ENCODE measurements at places on chromosomes 7 and 10.
A peak's percentile ranks its signal among the peaks of the same experiment; 100 is the strongest.

DNA sequence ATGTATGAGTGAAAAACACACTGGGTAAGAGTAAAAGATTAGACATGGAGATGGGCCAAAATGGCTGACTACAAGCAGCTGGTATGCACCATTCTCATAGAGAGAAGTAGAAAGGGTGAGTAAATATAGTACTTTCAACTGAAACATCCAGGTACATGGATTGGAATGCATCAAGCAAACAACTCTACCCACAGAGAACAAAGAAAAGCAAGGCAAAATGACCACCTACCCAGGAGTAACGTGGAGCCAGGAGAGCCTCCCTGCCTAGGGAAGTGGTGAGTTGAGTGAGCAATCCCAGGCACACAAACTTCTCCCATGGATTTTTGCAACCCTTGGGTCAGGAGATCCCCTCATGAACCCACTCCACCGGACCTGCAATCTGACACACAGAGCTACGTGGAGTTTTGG, 212.8 kb downstream of the PTN start:
- ATAC-seq, result no peak

DNA sequence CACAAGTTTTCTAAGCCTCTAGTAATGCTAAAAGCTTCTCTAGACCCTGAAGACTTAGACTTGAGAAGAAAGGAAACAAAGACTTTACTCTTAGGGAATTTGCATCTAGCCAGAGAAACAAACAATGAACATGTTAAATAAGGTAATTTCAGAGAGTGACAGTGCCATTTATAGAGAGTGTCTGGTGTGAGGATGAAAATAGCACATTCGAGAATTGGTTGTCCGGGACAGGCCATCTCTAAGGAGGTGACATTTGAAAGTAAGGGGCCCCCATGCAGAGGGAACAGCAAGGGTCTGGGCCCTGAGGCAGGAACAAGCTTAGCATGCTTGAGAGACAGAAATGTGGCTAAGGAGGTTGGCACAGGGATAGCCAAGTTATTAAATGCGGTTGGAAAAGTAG, 48.1 kb downstream of the ADAM22 start:
- peak; percentile 58 for ATAC-seq

DNA sequence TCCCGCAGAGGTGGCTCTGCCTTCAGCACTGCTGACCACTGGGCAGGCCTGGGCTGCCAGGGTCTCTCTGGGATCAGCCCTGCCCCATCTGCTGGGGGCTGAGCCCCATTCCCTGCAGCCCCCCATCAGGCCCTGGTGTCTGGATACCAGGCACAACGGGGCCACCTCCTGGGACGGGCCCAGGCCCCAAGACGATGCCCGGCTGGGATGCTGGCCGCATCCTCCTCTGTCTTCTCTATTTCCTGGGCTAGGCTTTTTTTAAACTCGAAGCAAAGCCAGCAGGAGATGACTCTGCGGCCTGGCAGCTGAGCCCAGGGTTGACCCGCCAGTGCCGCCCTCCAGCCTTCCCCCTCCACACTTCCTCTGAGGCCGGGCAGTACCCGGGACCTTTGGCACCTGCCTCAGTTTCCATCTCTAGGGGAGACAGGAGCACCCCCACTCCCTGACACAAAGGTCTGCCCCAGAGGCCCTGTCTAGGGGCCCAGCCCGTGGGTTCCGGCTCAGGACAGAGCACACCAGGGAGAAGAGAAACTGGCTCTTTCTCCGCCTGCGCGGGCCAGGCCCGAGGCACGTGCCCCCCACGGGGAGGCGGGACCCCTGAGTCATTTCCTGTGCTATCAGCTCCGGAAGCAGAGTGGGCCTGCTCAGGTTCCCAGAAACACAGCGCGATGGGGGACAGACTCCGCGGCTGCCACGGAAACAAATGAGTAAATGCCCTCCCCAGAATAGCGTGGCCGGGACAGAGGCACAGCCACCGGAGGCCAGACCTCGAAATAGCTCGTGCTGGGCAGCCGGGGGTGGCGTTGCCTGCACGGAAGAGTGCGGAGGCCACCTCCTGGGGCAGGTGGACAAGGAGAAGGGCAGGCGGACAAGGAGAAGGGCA, 84.6 kb upstream of the PDGFA start:
- ATAC-seq, result peak; percentile 64

DNA sequence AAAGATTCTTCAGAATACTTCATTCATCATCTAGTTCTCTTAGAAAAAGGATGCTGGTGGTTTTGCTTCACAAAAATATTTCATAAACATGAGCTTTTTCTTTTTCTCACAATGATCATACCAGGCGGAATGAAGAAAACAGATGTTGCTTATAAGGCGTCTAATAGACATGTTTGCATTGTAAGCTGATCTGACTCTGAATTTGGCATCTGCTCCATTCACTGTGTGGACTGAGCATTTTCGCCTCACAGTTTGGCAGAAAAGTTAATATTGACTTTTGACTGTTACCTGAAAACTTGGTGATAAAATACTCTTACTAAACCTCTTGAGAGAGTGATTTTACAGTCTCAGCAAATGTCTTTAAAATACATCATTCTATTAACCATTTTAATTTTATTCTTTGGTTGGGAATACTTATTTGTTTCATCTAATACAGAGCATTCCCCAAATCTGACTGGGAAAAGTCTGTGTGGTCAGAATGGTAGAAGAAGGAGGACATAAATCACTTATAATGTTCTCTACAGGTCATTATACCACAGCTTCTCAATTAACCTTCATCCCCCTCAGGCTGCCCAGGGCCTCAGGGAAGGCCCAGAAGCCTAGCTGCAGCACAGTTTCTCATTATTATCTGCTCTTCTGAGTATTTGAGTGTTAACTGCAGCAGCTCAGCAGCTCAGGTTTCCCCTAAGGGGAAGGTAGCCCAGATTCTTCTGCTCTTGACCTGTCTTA, 121.6 kb upstream of the KAT6B start:
- no peak for ATAC-seq

GRCh38 chr10:59227136-59227673, 50.8 kb downstream of the PHYHIPL start:
- ATAC-seq, result no peak

DNA sequence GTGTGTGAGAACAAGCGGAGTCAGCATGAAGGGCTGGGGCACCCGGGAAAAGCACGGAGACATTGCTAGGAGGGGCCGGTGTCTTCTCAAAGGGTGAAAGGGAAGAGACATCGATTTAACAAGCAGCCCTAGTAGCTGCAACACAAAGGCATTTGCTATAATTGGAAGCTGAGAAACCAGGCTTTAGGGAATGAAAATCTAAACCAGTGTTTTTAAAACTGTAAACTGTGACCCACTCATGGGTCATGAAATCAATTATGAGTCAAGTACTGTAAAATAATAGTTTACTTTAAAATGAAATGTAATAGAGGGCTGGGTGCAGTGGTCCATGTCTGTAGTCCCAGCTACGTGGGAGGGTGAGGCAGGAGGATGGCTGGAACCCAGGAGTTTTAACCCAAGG, 128.7 kb upstream of the RHEB start:
- no peak for ATAC-seq

- ATAC-seq, result peak; percentile 8
Measured at GRCh38 chr7:100585511-100586265, at the start of gene LRCH4. LRCH4 (minus strand) TSS chr7:100586129; CDS start chr7:100586100, 29 bp downstream.

GRCh38 chr10:128660726-128661125, 534.5 kb upstream of the MKI67 start:
- ATAC-seq, result no peak

GRCh38 chr7:137957887-137958286, 44.0 kb downstream of the CREB3L2 start:
- ATAC-seq, result no peak

- no peak for ATAC-seq
Measured at GRCh38 chr7:102935450-102936115, 22.8 kb downstream of the LRRC17 start.

- no peak for ATAC-seq
Measured at GRCh38 chr7:11807000-11807399, 25.0 kb downstream of the THSD7A start.

DNA sequence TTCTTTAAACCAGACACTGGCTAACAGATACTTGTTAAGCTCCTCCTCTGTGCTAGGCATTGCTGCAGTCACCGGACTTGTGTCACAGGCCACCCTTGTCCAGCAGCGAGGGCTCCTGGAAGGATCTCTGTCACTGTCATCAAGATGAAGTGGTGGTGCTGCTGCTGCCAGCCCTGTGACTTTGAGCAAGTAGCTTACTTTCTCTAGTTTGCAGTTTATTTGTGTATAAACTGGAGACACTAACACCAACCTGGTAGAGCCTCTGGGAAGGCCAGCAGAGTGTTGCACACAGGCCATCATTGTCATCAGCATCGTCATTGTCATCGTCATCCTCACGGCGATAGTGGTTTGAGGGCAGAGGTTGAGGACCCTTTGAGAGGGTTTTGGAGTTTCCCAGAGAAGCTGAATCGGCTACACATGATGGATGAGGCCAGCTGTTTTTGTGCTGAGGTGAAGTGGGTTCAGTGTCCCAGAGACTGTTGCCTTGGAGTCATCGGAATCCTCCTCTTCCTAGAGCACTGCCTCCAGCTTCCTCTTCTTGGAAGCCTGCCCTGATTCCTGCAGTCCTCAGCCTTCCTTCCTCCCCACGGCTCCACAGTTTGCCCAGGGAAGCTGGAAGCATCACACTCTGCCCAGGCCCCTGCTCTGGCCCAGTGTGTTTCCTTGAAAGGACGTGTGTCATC, 128.4 kb downstream of the GRK5 start:
- no peak for ATAC-seq

DNA sequence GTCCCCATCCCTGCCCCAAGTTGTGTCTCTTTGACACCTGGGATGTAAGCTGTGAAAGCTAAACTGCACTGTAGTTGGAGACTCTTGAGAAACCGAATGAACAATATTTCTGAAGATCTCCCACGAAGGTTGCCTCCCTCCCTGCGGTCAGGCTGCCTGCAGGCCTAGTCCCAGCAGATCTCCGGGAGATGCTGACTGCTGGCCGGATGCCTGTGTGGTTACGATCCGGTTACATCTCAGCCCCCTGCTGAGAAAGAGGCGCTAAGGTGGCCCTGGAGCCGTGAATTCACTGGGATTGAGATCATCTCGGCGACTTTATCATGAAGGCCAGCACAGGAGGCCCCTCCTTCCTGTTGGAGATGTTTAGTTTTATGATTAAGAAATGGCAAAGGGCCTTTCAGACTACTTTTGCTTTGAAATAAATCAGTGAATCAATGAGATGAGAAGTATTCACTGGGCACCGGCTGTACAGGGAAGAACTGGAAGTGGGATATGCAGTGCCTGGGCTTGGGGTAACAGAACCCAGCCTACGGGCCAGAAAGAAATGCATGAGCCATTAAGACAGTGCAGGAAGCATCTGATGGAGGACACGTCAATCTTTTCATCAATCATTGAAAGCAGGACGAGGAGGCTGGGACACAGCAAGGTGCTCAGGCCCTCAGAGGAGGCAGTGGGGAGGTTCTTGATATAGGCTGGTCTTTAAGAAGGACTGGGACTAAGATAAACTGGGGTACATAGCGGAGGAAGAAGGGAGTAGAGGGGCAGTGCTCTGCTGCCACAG, 177.6 kb downstream of the PRKAG2 start:
- ATAC-seq, result no peak

DNA sequence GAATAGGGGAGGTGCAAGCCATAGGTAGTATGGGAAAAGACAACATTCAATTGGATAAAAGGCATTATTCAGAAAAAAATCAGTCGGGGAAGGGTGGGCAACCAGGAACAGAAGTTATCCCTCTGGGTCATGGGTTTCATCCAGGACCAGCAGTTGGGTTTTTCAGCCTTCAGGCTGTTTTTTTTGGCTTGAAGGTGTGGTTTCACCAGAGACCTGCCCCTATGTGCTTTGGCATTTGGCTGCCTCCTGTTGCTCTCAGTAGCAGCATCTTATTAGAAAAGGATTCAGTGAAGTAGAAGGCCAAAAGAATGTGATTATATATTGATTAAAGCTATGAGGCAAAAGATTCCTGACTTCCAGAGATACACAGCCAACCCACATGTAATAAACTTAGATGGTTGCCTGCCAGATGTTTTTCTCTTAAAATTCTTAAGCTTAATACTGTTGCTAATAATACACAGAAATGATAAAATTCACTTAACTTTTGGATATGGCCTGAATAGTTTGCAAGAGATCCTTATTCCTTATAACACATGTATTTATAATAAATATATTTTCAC, 251.7 kb upstream of the CSTF2T start:
- no peak for ATAC-seq

DNA sequence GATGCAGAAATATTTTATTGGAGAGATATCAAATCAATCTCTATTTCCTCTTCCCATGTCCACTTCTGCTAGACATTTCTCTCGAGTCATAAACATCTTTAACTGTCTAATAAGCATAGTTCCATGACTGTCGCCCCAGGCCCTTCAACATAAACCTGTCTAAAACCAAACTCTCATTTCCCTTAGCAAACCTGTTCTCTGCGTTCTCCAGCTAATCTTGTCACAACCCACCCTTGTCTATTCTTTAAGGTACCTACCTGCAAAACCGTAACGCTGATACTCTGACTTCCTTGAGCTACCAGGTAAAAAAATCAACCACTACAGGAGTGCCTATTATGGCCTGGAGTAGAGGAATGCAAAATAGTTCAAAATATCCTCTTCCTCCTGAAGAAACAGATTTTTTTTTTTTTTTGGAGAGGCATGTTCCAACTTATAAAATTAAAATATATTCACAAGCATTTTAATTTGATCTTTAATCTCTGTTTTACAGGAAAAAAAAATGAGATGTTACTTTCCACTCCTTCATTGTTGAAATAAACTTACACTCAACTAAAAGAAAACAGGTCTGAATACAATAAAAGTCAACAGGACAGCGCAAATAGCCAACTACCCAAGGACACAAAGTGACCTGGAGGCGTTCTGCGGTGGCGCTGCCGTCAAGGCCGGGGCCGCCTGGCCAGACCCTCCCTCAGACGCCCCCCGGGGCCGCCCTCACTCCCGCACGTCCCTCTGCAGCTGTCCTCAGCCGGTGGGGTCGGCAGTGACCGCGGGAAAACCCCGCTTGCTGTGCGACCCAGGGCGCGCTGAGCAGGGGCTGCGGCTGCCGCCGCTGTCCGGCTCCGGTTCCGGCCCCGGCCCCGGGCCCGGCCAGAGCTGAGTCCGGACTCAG, 765 bp downstream of the SLC25A40 start:
- peak; percentile 48 for ATAC-seq

GRCh38 chr10:77377678-77378352, 259.8 kb downstream of the KCNMA1 start:
- no peak for ATAC-seq
